ENCODE measurements at places on chromosomes 2 and 18. TPM values are rescaled to one million over a fixed set of nuclear protein-coding genes. Genes with fewer than 3 reads are reported as not detected.

AOX1 gene
- 30.8 TPM for total RNA-seq

LRP2 gene
- 0.10 TPM for total RNA-seq

DNA sequence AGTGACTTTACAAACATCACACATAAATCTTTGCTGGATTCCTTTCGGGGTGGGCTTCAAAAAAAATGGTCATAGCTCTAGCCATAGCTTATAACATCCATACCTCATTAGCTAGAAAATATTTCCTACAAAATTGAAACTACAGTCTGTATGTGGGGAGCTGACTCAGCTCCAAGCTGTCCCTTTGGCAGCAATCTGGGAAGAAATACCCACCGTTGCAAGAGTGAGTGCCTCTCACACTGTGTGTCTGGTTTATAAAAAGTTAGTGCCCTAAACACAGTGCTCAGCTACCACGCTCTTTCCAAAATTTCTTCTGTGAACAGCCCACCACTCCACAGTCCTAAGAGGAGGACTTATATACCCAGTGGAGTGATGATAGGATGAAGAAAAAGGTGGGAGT, 170.1 kb downstream of the RBM43 start:
- no peak for DNase-seq

GRCh38 chr2:206011018-206011614, 74.9 kb downstream of the INO80D start:
- DNase-seq: no peak

GRCh38 chr2:11515490-11515981, 18.3 kb upstream of the GREB1 start:
- DNase-seq: no peak

DNA sequence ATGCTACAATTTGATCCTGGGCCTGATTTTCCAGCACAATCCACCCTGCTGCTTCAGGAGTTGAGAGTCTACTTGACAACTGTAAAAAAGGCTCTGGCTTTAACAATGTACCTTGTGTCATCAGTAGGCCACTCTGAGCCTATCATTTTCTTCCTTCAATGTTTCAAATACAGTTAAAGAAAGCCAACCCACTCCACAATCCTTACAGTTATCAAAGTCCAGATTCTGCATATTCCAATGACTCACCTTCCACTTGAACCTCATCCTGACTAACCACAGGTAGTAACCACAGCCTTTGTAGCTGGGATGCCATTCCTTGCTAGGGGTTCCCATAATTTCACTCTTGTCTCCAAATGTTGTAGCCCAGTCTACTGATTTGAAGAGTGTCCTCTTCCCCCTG, 35.5 kb upstream of the AQP4 start:
- DNase-seq: peak; percentile 11

GRCh38 chr2:1864301-1864980, 120.1 kb upstream of the PXDN start:
- no peak for DNase-seq
